ENCODE measurements at places on chromosomes 1 and 21.

DNA sequence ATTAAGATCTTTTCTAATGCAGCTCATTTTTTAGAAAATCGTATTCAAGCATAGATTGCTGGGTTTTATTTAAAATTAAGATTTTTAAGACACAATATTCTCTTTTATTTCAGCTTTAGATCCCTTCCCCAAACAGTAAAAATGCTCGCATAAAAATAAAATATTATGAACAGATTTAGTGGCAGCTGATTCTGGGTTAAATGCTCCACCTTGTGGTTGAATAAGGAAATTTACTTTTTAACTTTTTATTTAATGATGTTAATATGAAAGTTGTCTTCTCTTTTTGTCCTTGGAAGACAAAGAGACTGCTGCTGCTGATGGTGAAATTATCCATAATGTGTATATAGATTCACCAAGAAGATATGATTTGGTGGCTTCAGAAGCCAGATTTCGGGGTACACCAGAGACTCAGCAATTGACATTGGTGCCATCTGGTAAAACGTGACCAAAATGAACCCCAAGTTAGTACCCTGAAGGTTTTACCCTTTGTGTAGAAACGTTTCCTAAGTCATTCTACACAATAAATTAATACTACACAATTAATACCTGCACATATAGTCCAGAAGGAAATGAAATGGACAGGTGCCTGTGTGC, 128.0 kb downstream of the ADAMTS1 start:
- peak; percentile 17 for DNase-seq

DNA sequence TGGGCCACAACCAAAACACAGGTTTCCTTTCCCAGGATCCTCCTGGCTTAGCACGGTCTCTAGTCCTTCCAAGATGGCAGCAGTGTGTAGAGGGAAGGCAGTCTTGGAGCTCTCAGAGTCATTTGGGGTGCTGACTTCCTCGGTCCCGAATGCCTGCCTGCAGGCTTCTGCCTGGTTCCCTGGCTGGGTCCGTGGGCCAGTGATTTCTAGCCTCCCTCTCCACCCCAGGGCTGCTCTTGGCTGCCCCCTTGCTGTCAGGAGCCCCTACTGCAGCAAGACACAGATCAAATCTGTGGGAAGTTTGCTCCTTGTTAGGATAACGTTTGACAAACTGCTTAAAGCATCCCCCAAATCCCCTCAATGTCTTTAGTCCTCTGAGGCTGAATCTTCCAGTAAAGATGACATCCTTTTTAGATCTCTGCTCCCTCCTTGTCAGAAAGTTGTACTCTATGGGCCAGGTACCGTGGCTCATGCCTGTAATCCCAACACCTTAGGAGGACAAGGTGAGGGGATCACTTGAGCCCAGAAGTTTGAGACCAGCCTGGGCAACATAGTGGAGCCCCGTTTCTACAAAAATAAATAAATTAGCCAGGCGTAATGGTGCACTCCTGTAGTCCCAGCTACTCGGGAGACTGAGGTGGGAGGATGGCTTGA, 272.5 kb downstream of the RRAGC start:
- peak; percentile 42 for DNase-seq

DNA sequence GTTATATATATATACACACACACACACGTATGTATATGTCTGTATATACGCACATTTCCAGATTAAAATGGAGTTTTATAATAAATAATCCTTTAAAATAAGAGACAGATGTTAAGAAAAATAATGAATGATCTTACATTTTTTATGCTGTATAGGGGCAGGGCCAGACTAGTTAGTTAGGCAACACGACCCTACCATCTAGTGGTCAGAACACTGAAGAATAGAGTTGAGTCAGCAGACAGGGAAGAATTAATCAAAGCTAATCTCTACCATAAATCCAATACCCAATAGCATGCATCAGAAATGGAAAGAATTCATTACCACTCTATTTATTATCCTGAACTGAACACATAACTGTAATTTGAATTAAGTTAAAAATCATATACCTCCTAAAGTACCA, 156.7 kb downstream of the BRINP3 start:
- no peak for DNase-seq

- peak; percentile 5 for DNase-seq
Measured at GRCh38 chr21:17513214-17514123, 626 bp downstream of the CXADR start.

GRCh38 chr1:224497714-224498573, 63.3 kb upstream of the WDR26 start:
- peak; percentile 37 for DNase-seq

DNA sequence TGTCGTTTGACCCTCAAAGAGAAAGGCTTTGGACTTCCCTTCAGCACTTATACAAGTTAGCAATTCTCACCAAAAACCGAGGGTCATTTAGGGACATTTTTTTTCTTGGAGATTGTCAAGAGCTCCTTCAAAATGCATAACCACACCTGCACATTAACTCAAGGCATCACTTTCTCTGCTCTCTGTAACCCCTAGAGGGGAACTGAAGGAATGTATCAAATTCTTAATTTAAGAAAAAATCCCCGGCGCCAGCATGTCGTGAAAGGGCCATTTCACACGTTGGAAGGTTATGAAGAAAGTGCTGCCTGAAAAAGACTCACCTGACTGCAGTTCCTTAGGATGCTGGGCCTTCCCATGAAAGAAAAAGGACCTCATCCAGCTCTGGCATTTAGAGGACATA, 131.6 kb upstream of the ZC3H12A start:
- DNase-seq: no peak

DNA sequence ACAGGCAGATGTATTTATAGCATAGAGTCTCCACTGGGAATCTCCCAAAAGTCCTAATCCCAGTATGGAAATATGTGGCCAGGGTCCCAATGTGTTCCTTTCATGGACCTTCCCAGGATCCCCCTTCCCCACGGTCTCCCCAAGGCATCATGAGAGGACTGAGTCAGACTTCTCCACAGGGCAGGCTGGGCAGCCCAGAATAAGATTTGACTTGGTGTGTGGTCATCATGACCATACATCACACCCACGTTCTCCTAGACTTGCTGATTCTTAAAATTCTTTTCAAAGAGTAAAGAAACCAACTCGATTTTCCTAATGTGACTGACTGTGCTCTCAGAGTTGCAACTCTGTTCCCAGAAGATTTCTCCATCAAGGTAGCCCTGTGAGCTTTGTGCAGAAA, 93.9 kb upstream of the CD34 start:
- DNase-seq: no peak

GRCh38 chr1:24052220-24052619, 59.7 kb downstream of the MYOM3 start:
- DNase-seq: no peak

GRCh38 chr1:91455334-91455733, 45.3 kb upstream of the CDC7 start:
- DNase-seq: no peak

DNA sequence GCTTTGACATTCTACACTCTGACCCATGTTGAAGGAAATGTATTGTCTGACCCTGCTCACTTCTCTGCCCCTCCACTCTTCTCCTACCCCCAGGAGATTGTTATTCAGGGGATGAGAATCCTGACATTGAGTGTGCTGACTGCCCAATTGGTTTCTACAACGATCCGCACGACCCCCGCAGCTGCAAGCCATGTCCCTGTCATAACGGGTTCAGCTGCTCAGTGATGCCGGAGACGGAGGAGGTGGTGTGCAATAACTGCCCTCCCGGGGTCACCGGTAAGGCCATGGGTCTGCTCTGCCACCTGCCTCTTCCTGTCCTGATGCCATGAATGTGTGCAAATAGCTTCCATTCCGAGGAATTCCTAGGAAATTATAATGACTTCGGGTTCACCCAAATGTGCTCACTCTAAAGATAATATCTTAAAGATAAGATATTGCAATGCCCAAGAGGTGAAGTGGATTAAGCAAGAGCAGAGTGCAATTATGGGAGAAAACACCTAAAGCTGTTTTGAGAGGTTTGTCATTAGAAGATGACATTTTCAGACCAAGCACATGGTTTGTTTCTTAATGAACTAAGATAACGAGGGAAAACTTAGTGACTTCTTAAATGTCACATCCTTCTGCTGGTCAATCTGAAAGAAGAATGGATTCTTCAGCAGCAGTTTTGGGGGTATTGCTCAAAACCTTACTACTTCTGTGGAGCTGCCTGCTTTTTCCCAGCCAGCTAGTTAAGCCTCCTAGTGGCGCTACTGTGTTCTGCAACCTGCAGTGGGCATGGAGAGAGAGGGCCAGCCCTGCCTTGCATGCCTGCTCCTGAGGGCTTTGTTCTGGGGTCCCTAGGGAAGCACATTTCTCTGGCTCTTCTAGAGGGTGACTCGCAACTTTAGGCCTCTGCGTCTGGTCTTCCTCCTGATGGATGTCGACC, 41.6 kb downstream of the LAMC2 start:
- DNase-seq: peak; percentile 8

DNA sequence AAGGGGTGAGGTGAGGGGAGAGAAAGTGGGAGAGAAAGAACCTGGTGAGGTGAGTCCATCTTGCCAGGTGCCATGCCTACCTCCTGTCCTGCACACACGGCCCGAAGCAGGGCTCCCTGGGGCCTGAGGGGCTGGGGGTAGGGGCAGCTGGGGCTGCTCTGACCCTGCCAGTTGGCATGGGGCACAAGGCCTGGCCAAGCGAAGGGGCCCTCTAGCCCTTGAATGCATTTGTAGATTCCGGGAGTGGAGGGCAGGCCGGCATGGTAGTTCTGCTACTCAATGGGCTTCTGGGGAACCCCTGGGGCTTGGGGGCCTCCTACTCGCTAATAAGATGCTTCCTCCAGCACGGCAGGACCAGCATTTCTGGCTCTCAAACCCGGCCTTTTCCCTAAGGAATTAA, 3.6 kb upstream of the PRDM16 start:
- DNase-seq: no peak

- peak; percentile 40 for DNase-seq
Measured at GRCh38 chr1:184755226-184756065, 788 bp upstream of the EDEM3 start.

GRCh38 chr21:39675590-39675989, 62.9 kb downstream of the B3GALT5 start:
- DNase-seq: no peak

DNA sequence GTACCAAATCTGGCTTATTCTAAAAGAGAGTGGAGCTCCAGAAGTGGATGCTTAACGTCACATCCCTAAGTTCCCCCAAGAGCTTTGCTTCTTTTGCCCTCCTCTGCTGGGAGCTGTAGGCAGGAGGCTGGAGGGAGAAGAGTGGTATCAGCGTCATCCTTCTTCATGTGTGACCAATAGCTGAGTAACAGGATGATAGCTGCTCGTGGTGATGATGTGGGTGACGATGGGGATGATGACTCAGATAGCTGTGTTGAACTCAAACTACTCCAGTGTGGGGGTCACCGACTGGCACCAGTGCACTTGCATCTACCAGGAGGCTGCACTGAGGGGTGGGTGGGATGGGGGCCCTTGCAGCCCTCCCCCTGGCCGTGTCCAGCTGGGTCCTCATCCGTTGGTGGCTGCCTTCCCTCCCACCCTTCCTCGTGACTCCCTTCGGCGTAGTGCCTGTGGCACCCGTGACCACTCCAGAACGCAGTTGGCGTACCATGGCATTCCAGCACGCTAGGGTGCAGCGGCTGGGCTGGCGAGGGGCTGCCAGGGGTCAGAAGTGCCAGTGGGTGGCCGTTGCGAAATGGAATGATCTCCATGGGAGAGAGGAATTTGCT, 1.1 kb downstream of the IGFN1 start:
- no peak for DNase-seq

- DNase-seq: no peak
Measured at GRCh38 chr1:201172326-201172725, 18.1 kb upstream of the TMEM9 start.

DNA sequence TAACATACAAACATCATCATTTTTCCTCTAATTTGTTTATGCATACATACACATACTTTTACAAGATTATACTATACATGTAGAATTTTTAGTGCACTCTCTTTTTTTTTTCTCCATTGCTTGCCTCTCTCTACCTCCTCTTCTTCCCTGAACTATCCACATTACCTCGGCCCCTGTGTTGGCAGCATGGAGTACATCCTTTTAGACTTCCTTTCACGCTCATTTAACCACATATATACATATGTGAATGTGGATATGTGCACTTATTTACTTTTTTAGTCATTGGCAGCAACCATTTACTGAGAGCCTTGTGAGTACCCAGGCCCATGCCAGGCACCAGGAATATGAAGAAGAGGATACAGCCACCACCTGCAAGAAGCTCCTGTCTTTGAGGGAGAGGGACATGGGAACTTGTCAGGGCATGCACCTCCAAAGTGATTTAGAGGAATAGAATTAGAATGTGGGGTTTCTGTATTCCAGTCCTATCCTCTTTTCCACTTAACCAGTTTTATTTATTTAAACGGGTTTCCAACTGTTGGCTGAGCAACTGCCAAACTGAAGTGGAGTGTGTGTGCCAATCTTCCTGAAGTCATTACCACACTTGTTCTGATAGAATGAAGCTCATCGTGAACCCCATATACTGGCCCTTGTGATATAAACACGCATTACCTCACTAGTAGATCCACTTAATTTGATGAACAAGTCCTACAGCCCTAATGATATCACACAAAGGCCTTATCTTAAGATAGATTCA, 212.6 kb downstream of the TNR start:
- DNase-seq: no peak

DNA sequence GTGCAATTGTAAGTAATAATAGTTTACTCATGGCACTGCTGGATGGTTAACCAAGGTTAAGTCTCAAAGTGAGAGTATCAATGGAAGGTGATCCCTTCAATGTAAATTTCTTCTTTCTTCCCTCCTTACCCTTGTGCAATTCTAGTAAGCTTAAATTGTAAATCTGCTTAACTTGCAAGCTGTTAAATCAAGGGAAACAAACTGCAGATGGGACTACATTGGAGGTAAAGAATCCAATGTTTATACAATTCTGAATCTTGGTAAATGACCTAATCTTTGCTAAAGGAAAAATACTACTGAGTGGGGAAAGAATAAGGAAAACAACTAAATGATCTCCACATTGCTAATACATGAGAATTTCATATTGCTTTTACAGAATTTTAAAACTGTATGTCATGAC, 6.7 kb upstream of the CD55 start:
- no peak for DNase-seq

- no peak for DNase-seq
Measured at GRCh38 chr1:112001436-112001835, 12.0 kb upstream of the KCND3 start.

DNA sequence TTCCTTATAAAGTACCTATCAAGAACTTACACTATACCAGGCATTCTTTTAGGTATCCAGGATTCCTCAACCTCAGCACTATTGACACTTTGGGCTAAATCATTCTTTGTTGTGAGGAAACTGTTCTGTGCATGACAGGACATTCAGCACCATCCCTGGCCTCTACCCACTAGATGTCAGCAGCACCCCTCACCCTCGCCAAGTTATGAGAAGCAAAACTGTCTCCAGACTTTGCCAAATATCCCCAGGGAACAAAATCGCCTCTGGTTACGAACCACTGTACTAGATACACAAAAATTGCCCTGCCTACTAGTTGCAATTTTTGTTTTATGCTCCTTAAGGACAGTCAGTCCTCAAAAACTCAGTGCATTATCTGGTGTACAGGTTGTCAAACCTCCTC, 35.7 kb downstream of the PALMD start:
- DNase-seq: no peak

DNA sequence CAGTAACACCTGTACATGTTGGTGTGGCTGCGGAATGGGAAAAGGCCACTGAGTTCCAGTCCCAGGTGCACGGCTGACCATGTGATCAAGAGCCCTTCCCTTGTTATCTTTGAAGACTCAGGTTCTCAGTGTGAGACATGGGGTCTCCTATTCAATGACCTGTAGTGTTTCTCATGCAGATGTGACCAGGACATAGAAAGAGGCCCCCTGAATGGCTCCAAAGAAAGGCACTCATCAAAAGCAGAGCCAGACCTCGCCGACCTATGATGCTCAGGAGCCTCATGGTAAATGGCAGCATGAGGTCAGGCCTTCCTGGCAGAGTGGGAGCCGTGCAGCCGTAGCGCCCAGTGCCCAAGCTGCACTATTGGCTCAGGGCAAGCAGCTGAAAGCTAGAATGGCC, 42.3 kb upstream of the HAO2 start:
- no peak for DNase-seq

Data from CD4-positive, alpha-beta T cell treated with Interleukin-12 subunit alpha and Interleukin-12 subunit beta, for 1 hour (primary cell).